Umbilical cord (tissue), 2 donors: ENCODE measurements at places on chromosomes 2 and 18. TPM values are rescaled to one million over a fixed set of nuclear protein-coding genes. Genes with fewer than 3 reads are reported as not detected.

The COBLL1 gene
- 46.9 TPM for total RNA-seq

The TMEM17 gene
- 7.0 TPM for total RNA-seq

The PHOSPHO2 gene
- 5.8 TPM for total RNA-seq

GRCh38 chr2:72155737-72156136, 8.1 kb upstream of the CYP26B1 start:
- DNase-seq = no peak

DNA sequence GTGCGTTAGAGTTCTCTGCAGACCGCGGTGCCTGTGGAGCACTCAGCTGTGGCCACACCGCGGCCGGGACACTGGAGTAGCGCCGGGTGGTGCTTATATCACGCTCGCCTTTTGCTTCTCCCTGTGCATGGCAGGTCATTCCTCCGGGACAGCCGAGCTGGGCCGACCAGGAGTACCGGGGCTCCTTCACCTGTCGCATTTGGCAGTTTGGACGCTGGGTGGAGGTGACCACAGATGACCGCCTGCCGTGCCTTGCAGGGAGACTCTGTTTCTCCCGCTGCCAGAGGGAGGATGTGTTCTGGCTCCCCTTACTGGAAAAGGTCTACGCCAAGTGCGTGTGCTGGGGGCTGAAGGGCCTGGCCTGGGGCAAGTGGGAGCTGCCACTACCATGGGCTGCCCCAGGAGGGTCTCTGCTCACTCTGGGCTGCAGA, 4.2 kb downstream of the CAPN10 start:
- no peak for DNase-seq

DNA sequence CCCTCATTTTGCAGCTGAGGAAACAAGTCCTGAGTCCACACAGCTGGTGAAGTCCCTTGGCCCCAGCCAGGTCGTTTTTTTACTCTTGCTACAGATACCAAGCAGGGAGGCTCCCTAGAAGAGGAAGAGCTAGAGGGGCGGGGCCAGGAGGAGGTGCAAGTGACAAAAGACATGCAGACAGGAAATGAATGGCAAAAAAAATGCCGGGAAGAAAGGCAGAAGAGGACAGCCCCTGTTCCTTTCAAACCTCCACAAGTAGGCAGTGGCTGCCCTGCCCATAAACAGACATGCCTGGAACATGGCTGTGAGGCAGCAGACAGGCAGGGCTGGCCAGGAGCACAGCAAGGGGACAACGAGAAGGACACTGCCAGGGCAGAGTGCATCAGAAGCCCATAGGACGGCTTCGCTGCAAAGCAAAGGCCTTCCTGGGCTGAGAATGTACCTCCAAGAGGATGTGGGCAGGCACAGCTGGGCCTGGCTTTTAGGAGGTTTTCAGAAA, 108.7 kb downstream of the ZBTB7C start:
- peak; percentile 52 for DNase-seq

GRCh38 chr2:238857959-238858358, 10.1 kb downstream of the TWIST2 start:
- no peak for DNase-seq

- no peak for DNase-seq
These were observed 190.1 kb downstream of the ZNF385B start for GRCh38 chr2:179671043-179671981.

- no peak for DNase-seq
These were observed 278.4 kb downstream of the NOL4 start for GRCh38 chr18:33946336-33946735.

- no peak for DNase-seq
These were observed 45.4 kb downstream of the RALBP1 start for GRCh38 chr18:9520666-9521065.

DNA sequence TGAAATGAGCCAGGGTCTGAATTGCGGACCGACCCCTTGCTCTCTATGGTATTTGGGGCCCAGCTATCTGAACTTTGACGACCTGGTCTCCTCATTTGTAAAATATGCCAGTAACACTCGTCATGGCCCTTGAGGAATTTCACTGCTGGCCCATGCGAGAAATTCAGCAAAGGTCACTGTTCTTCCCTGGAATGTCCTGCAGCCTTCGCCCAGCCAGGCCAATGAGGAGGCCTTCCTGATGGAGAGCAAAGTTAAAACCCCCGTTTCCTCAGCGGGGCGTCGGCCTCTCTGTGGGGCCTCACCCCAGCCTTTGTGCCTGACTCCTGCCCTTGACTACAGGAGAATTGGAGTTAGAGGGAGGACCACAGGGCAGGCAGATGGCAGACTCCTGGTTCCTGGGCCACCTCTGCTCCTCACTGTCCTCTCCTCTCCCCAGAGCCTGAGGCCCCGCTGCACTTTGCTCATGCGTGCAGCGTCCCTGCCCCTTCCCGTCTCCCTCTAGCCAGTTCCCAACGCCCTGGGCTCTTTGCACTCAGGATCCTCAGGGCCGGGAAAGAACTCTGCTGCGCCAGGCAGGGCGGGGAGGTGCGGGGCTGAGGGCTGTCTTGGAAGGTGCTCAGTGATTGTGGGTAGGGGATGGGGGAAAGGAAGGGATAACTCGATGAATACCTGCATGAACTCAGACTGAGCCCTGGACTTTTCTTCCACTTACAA, 257.0 kb upstream of the RAB6C start:
- no peak for DNase-seq

GRCh38 chr2:178865999-178866398, 58.8 kb upstream of the TTN start:
- no peak for DNase-seq
